ENCODE measurements at places on chromosomes 7 and 10.

DNA sequence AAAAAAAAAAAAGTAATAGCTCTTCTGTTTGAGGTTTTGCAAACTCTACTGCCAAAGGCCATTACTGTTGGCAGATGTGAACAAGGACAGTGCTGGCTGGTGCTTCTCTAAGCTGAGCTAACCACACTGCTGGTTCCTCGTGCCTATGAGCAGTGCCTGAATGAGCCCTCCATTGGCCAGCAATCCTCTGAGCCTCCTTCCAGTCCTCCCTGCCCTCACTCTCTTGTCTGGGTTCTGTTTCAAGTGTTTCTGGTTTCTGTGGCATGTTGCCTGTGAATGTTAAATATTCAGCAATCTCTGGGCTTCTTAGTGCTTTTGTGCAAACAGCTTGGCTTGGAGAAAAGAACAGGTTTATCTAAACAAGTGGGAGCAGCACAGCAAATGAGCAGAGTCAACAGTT, 161.3 kb upstream of the AUTS2 start:
- DNase-seq = peak; percentile 23

DNA sequence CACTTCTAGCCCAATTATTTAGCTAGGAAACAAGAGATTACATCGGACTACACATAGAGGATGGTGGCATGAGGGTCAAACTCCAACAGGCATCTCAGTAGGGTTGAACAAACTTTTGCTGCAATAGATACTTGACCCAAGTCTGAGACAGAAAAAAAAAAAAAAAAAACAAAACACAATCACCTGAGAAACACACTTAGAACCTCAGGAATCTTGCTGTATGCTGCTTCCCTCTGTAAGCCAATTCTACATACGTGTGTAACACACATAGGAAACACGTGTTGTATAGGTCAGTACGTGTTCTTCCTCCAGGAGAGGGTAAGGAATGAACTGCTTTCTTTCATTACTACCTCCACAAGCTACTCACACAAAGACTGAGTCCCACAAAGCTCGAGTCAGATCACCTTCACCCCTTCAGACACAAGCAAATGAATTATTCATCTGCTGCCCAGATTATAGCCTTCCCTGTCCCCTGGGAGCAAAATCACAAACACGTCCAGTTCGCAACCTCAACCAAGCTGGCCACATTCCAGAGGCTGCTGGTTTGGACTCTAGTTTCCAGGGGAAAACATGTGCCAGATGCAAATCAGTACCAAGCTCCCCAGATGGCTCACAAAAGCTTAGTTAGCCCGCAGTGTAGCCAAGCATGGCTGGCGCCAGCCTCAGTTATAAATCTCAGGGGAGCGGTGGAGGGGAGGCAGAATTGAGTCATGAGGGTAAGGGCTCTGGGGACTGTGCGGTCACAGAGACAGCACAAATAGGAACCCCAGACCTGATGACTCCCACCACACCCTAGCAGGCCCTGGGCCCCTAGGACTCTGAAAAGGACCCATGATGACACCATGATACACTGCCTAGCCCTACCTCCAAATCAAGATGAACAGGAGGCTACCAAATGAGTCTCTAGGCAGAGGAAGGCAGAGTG, 15.1 kb downstream of the PSAP start:
- no peak for DNase-seq

DNA sequence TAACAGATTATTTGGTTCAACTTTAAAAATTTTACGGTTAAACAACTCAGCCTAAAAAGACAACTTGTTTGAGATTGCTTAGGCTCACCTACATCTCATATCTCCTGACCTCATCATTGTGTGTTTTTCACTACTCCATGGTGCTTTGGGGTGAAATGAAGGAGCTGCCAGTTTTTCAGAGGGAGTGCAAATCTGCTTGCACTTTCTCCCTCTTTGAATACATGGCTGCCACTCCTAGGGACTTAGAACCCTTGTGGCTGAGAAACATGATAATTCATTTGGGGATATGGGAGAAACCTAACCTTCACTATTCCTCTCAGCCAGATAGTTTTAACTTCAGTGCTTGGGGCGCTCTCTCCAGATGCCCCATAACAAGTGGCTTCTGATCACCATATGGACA, 2.7 kb downstream of the CCSER2 start:
- DNase-seq = no peak

- DNase-seq = no peak
These were observed 1.9 kb upstream of the FRAT2 start for GRCh38 chr10:97336446-97336845.

DNA sequence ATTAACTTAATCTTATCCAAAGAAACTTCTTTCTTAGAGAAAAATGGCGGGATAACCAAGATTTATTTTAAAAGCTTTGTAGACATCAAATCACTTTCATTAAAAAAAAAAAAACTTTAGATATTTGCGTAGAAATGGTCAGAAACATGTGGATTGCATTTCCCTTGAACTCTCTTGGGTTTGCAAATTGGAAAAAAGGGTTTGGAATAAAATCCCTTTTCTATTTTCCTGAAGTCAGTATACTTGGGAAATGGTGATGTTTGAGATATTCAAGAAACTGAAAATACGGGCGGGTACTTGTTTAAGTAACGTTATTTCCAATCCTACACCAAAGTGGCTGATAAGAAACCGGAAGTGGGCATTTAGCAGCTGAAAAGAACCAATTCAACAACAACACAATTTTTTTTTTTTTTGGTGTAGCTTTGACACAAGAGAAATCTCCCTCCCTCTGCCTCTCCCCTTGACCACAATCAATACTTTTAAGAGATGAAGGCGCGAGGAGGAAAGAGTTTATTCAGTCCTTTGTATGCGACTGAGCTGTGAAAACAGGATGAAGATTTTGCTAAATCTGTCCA, 13.7 kb upstream of the GFRA1 start:
- no peak for DNase-seq

DNA sequence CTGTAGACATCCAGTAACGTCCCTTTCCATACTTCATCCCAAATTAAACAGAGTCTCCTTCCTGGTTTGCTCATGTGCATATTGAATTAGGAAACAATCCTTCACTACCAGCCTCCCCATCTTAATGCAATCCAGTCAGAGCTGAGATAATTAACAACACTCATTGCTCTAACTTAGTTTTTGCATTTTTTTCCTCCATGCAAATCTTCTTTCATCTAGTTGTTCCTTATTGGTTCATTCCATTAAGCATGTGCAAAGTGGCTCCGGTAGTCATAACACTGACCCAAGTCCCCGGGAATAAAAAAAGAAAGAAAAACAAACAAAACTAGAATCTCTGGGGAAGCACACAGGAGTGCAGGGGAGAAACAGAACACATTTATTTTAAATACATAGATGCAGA, 1176.1 kb downstream of the GATA3 start:
- DNase-seq = no peak

DNA sequence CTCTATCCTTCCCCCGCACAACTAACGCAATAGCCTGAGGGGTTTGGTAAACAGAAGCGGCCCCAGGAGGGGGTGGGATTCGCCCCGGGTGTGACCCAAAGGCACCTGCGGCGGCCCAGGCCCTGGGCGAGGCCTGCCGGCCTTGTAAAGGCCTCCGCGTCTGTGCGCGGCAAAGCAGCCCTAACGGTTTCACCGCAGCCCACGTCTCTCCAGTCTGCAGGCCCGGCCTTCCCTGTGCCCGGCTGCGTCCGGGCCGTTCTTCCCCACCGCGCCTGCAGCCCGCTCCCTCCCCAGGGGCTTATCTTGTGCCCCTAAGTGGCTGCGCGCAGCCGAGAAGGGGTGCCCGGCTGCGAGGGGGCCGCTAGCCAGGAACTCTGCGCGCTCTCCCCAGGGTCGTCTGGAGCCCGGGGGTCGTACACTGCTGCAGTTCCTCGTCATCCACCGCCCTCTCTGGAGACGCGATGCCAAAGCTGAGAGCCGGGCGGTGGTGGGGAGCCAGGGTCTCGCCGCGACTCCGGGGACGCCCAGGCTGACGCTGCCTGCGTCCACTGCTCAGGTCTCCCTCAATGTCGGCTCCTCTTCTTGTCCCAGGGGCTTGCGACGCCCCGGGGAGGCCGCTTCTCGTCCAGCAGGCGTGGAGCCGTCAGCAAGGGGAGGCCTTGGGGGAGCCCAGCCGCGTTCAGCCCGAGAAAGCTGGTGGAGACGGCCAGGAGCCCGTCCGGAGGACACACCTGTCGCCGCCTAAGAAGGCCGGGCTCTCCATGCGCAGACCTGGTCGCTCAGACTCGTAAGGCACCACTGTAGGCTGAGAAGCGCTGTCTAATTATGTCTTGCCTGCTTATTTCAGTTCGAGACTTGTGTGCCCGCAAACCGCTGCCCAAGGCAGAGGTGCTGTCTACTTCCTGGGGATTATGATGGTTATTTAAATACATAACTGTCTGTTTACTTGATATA, 132.3 kb downstream of the SPAG6 start:
- DNase-seq = no peak

GRCh38 chr7:2628130-2628482, 3.7 kb upstream of the TTYH3 start:
- no peak for DNase-seq

DNA sequence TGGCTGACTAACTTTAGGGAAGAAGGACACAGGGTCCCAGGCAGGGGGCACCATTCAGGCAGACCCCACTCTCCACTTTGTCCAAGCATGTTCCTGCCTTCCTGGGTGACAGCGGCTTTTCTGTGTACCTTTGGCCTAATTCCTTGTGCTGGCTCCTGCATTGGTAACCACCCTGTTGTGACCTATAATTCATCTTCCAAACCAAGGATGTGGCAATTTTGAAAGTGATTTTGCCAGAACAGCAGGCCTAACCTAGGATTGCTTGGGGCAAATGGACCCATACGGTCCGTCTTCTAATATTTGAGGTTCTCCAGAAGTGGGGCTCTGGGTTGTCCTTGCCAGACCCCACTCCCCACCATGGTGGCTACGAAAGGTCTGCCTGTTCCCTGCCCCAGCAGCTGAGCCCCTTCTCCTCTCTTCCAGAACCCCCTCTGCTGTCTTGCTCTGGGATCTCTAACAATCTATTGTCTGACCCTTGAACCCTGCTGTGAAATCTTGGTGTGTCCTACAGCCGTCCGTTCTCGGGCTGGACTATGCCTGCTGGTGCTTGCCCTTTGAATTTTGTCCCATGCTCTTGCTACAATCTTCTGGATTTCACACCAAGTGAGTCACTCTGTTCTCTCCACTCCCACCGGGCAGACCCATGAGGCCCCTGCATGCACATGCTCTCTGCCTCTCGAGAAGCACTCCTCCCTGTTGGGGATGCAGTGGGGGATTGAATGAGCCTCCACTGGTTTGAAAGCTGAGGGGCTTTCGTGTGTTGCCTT, 316.0 kb downstream of the CXCL12 start:
- DNase-seq = no peak

DNA sequence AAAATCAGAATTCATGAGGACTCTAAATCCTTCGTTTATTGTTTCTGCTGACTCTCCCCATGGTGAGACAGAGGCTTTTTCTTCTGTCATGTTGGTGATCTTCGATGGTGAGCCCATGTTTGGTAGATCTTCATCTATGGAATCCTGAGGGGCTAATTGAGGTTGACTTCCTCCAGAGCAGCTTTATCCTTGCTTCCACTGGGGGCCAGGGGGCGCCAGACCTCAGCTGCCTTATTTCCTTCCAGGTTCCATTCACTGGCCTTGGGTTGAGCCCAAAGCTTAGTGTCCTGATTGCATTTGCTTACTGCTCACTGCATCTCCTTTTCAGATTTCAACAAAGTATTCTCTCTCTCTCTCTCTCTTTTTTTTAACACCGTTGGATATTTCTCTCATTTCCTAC, 80.7 kb downstream of the GCC1 start:
- DNase-seq = peak; percentile 2

- DNase-seq = no peak
These were observed 149.7 kb downstream of the PAXIP1 start for GRCh38 chr7:154853063-154853726.

DNA sequence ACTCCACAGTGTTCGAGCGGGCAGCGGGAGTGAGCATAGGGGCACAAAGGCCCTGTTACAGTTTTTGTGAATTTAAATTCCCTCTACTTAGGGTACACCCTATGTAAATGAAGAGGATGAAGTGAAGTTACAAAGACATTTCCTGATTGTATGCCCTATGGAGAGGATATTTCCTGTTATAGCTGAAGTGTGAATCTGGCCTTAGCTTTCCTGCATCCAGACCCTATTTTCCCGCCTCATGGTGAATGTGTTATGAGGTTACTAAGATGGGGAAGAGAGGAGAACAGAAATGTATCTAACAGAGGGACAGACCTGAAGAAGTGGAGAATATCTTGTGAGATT, 37.8 kb upstream of the COMMD3 start:
- DNase-seq = no peak

DNA sequence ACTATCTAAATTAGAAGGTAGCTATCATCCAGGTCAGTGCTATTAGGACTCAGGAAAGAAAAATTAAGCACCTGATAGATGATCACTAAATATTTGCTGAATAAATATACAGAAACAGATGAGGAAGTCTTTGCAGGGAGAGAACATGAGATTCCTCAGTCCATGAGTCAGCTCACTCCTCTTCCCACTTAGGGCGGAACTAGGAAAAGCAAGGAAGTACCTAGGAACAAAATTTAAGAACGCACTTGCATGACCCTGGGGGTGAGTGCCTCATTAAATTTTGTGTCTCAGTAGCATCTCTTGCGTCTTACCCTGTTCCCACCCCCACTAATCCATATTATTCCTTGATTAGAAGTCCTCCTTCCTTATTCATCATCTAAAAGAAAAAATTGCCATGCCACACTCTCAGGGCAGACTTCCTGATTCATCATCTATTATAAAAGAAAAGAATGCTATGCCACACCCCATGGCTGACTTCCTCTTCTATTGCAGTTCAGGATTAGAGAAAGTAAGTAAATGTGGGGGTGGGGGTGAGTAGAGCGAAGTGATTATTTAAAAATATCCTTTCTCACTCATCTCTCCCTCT, 208.8 kb downstream of the THSD7A start:
- no peak for DNase-seq

DNA sequence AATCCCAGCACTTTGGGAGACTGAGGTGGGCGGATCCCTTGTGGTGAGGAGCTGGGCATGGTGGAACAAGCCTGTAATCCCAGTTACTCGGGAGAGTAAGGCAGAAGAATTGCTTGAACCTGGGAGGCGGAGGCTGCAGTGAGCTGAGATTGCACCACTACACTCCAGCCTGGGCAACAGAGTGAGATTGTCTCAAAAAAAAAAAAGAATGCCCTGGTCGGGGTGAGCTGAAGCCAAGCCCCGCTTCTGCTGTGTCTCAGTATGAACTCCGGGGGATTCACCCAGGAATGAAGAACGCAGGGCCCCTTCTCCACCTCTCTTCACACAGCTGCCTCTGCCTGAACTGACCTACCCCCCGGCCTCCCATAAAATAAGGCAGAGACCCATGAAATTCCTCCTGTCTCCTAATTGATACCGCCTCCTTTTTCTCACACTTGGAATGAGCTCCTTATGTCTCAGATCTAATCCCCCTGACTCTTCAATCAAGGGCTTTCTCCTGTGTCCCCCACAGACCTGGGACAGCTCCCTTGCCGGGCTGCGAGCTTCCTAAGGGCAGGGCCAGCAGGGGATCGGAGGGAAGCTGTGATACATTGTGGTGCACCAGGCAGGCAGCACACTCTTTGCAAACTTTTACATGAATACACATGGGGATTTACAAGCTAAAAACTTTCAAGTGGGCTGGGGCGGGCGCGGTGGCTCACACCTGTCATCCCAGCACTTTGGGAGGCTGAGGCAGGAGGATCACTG, 911 bp upstream of the ZP3 start:
- DNase-seq = no peak
